GM19239 (cell line): ENCODE measurements at places on chromosomes 7 and 10.

GRCh38 chr10:132580143-132580542 lies 42.6 kb downstream of the INPP5A start:
- no peak for DNase-seq

- DNase-seq: no peak
Observed at GRCh38 chr10:21532694-21533466, 1.2 kb upstream of the MLLT10 start.

DNA sequence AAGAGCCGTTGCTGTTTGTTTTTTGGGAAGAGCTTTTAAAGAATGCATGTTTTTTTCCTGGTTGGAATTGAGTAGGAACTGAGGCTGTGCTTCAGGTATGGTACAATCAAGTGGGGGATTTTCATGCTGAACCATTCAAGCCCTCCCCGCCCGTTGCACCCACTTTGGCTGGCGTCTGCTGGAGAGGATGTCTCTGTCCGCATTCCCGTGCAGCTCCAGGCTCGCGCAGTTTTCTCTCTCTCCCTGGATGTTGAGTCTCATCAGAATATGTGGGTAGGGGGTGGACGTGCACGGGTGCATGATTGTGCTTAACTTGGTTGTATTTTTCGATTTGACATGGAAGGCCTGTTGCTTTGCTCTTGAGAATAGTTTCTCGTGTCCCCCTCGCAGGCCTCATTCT lies 31.6 kb downstream of the PFKFB3 start:
- no peak for DNase-seq

- DNase-seq: no peak
Observed at GRCh38 chr10:109650228-109650627, 273.1 kb downstream of the XPNPEP1 start.
